Stimulated activated CD4-positive, alpha-beta T cell treated with anti-CD3 and anti-CD28 coated beads, Interleukin-12 subunit alpha, Interleukin-12 subunit beta, amount 100 ng/mL, for 48 hours (primary cell): ENCODE measurements at places on chromosomes 2 and 18.

DNA sequence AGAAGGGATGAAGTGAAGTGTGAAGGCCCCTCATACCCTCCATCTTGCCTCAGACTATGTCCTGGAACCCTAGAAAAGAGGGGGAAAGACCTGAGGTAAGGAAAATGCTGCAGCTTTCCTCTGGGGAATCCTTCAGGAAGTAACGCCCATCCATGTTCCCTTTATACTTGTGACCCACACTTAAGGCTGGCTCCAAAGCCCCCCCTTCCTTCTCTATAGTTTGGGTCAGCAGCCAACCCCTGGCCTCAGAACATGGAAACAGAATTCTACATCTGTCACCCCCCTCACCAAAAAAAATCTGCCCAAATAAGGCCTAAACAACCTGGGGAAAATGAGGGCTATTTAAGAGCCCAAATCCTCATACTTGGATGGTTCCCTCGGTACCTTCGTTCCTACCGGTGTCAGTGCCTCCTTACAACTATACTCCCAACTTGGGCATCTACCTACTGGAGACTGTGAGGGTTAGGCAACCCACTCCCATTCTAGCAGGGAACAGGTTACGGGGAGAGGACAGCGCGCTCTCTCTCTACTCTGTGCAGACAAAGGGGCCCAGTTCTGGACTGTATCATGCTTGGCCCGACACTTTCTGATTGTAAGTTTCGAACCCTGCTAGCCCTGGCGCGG, 689 bp downstream of the OST4 start:
- no peak for DNase-seq

DNA sequence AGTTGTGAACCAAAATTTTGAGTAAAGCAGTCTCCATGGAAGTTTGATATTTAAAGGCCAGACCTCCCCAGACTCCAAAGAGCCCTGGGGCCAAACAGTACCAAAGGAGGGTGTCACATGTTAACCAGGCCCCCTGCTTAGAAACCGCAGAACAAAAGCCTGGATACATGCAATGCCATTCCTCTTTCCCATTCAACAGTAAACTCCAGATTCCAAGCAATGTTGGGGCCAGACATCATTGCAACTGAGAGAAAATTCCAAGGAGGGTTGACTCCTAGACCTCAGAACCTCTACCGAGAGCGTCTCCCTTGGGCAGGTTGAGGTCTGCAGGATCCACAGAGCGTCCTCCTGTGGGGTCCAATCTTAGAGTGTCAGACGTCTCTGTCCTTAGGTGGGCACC, 404.4 kb upstream of the SYT4 start:
- DNase-seq: no peak

GRCh38 chr2:204274991-204275390, 270.3 kb upstream of the PARD3B start:
- DNase-seq: no peak

DNA sequence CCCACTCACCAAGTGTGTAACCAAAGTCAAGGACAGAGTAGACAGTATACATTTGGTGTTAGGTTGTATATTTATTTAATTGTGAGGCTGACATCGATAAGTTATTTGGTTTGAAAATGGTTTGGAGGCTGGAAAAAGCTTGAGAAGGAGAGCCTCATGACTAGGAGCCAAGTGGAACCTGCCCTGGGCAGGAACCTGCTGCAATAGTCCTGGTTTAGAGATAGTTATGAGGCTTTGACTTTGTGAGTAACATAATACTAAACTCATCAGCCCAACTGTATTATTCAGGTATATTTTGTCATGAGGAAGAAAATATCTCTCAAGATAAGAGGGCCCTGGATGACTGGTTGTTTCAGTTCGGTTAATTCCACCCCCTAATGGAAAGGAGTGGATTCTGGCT, 234.3 kb upstream of the CYRIA start:
- no peak for DNase-seq

GRCh38 chr18:4870177-4870773, 326.8 kb downstream of the AKAIN1 start:
- no peak for DNase-seq

GRCh38 chr18:22817844-22818243, 115.3 kb upstream of the RBBP8 start:
- DNase-seq: no peak

DNA sequence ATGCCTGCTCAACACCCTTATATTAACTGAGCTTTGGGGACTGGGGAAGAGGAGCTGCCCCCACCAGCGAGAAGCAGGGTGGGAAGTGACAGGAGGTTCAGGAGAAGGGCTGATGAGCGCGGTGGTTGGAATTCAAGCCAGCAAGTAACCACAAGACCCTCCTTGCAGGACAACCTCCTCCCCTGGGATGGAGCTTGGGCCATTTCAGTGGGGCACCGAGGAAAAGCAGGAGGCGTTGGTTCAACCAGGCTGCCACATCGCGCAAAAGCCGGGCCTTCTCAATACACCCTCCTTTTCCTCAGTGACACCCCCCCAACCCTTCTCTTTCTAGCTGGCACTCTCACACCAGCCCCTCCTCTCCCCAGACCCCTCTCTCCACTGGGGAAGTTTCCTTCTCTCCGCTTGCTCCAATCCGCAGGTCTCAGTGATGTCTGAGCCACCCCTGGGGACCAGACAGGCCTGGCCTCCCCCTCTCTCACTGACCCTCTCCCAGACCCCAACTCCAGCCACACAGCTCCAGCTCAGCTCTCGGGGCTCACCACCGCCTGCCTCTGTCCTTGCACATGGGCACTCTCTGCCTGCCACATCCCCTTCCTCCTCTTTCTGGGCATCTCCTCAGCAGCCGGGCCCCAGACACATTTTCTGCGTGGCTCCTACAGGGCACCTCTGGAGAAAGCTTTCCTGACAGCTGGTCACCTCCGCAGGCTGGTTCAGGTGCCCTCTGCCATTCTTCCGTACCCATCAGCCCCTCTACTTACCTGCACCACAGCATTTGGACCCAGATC, 44.5 kb downstream of the KCNF1 start:
- DNase-seq: no peak

DNA sequence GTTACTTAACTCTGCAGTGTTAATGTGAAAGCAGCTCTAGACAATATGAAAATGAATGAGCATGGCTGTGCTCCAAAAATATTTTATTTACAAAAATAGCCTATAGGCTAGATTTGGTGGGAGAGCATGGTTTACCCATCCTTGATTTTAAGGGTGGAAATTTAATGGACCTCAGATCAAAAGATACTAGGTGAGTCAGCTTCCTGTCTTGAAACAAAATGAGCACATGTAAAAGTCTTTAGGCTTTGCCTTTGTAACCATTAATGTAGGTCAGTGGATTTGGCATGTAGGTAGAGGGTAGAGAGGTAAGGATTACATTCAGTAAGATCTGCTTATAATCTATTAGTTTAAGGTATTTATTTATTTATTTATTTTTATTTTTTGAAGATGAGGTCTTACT, 72.7 kb downstream of the GREB1L start:
- no peak for DNase-seq

- no peak for DNase-seq
Observed at GRCh38 chr2:31088504-31089195, 49.6 kb downstream of the GALNT14 start.

GRCh38 chr2:174158003-174158402, 90.3 kb downstream of the OLA1 start:
- DNase-seq: no peak

GRCh38 chr2:180647221-180647620, 333.2 kb upstream of the UBE2E3 start:
- DNase-seq: no peak

DNA sequence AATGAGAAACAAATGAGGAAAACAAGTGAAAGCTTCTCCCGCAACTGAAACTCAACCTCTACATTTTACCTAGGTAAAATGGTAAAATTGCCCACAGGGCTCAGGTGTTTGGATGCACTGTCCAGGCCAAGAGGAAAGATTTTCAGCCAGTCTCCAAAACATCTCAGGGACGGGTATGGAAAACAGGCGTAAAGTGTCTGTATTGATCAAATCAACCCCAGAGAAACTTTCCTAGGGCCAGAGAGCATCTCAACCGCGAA, 361 bp upstream of the HAT1 start:
- DNase-seq: no peak

DNA sequence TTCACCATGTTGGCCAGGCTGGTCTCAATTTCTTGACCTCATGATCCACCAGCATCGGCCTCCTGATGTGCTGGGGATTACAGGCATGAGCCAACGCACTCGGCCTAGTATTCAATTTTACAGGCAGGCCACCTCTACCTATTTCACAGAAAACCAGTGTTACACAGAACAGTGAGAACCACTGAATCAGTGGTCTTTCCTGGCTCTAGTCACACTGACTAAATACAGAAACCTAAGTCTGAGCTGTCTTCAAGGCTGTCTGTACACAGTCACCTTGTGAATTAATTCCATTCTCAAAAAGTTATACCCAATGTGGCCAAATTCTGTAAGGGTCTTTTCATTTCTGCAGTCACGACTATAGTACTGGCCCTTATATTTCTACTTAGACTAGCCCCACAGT, 3.5 kb downstream of the RNF149 start:
- no peak for DNase-seq

DNA sequence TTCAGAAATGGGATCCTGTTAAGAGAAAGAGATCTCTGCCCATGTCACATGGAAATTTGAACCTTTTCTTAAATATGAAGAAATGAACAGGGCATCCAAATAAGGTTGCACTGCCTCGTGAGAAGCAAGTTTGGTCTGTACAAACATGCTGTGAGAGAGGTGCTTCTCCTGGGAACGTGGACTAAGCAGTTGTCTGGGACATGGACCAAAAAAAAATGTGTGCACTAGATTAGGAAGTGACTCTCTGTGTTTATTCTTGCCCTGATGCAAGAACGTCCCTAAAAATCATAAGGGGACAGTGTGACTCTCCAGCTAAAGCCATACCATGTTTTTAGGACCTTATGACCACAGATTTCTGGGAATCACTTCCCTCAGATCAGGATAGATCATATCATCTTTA, 23.7 kb upstream of the GCG start:
- no peak for DNase-seq
